ENCODE measurements at places on chromosomes 5 and 9.

GRCh38 chr9:20664501-20664900 is 19.6 kb upstream of the FOCAD start:
- DNase-seq = no peak

DNA sequence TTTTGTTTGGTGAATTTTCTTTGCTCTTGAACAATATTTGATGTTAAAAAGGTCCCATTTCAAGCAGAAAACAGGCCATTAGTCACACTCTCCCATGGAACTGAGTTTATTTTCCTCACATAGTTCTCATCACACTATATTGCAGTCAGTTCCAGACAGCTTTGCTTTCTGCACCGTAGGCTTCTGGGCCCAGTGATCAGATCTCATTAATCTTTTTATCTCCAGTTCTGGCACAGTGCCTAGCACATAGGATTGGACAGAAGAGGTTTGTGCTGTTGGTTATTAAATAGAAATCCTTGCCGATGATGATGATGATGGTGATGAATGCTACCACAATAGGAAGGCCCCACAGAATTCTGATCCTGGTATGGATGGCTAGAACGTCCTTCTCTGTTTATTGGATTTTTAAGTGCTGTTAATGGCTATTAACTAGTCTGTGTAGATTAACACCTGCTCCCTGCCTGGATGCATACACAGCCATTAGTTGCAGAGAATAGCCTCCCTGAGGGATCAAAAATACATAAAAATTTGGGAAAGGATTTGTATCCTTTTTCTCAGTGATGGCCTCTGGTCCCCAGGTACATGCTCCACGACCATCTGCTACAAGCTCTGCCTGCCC is 52.0 kb upstream of the NTRK2 start:
- no peak for DNase-seq

GRCh38 chr5:124748687-124749594 is 2.5 kb upstream of the ZNF608 start:
- DNase-seq = no peak

GRCh38 chr9:117413346-117414219 is 1.3 kb downstream of the ASTN2 start:
- DNase-seq = no peak

DNA sequence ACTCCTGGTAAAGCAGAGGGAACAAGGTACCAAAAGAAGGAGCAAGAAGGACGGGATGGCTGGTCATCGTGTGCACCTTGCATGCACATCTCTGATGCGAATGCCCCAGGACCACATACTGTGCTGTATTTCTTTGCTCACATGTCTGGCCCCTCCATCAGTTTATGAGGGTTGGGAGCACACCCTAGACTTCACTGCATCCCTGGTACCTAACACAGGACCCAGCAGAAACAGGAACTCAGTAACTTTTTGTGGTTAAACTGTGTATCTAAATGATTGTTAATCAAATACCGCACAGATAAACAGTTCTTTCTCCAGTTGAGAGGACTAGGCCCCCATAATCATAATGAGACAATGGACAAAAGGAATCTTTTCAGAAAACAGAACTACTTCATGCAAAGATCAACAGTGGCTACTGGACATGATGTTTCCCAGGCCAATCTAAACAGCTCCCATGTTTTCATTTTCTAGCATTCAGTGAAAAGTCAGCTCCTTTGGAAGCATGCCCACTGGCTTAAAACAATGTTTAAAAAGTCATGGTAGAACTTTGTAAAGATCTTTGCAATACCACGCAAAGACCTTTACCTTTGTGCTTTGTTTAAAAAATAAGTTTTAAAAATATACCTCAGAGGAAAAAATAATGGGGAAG is 55.5 kb upstream of the IFNK start:
- no peak for DNase-seq

DNA sequence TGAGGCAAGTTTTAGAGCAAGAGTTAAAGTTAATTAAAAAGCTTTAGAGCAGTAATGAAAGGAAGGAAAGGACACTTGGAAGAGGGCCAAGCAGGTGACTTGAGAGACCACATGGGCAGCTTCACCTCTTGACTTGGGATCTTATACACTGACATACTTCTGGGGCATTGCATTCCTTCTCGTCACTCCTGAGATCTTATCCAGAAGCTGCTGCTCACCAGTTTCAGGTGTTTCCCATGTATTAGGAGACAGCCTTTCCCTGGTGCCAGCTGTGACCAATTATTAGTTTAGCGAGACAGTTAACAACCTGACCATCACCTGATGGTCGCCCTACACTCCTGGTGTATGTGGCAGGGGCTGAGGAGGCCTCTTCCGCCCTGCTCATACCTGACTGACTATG is 382.1 kb downstream of the KDM4C start:
- no peak for DNase-seq

GRCh38 chr5:56840597-56840996 is 25.2 kb downstream of the MAP3K1 start:
- DNase-seq = no peak

DNA sequence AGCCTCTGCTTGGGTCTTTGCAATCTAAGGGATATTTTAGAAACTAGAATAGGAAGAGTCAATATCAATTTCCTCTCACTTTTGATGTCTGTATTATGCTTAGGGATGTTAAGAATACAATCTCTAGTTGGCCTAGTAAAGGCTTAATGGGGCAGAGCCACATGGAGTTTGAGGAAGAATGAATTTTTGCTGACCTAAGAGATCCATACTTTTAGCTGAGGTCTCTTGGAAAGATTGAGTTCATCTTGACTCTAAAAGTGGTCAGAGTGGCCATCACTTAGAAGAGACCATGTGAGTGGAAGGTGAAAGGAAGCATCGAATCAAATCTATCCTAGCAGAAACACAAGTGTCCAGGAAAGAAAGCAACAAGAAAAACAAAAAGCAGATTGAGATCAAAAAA is 92.2 kb upstream of the SLC28A3 start:
- no peak for DNase-seq

DNA sequence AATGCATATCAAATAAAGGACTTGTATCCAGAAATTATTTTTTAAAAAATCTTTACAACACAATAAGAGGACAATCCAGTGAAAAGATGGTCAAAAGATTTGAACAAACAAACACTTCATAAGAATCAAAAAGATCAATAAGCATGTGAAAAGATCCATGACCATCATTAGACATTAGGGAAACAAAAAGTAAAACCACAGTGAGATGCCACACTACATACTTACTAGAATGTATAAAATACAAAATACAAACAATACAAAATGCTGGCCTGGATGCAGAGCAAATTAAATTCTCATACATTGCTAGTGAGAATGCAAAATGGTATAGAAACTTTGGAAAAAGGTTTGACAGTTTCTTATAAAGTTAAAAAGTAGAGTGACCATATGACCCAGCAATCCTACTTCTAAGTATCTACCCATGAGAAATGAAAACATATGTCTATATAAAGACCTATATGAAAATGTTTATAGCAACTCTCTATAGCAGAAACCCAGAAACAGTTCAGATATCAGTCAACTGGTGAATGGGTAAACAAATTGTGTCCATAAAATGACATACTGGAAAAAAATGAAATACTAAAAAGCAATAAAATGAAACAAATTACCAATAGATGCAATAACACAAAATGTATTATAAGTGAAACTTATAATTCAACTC is 426.1 kb downstream of the RAB3C start:
- DNase-seq = no peak

DNA sequence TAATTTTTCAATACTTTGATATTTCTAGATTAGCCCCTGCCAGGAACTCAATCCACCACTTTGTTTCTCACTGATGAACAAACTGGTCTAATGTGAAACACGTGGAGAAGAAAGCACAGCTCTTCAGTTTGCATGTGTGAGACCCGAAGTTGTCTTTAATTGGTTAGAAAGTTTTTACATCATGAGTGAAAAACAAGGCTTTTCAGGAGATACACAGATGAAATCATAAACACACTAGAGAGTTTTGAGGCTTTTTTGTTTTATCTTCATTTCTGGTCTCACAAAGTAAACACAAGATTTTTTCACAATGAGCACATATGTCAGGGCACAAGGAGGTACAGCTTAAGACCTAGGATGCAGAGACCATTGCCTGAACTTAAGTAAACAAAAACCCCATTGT is 84.5 kb upstream of the MOCS2 start:
- no peak for DNase-seq

DNA sequence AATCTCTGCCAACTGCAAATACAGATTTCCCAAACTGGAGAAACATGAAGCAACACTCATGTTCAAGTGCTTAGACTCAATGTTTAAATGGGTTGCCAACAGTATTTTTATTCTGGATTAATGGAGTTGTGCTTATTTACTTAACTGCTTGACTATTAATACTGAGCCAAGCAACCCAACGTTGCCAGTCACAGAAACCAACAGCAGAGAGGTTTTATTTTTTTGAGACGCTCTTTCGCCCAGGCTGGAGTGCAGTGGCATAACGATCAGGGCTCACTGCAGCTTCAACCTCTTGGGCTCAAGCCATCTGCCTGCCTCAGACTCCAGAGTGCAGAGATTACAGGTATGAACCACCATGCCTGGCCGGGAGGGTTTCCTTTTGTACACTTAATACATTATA is 8.5 kb upstream of the TMEM268 start:
- no peak for DNase-seq

DNA sequence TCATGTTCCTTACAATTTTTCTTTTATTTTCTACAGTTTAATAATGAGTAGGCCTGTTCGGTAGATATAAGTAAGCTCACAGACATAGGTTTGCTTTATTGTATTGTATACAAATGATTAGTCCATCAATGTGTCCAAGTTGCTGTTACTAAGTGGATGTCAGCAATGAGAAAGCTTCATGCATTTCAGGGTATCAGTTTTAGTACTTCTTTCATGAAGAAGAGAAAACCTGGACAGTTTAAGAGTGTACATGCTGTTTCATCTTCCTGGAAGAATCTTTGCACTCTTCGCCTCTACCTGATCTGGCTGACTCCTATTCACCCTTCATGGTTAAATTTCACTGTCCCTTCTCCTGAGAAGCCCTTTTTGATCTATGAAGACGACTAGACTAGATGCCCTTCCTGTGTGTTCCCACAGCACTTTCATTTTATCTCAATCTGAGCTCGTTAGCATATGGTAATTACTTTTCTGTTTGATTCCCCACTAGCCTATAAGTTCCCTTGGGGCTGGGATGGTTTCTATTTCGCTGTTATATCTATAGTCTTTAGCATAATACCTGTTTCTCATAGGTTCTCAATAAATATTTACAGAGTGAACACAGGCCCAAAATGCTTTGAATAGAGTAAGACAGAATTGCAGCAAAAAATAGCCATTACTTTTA is 70.7 kb downstream of the CETN3 start:
- DNase-seq = no peak

- DNase-seq = no peak
Measured at GRCh38 chr9:134316449-134317160, 9.7 kb upstream of the RXRA start.

DNA sequence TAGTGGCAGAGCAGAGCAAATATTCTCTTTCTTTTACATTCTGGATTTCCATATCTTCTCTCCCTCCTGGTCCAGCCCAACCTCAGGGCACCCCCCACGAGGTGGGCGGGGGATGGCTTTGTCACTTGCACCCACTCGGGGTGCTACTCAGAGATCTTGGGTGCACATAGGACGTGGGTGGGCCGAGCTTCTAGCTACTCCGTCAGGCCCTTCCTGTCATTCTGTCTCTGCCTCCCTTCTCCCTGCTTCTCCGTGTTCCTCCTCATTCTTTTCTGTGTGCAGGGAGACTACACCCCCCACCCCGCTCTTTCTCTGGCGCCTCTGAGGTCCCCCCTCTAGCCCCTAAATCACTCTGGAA is 19.5 kb downstream of the PCDHGC5 start:
- DNase-seq = no peak

DNA sequence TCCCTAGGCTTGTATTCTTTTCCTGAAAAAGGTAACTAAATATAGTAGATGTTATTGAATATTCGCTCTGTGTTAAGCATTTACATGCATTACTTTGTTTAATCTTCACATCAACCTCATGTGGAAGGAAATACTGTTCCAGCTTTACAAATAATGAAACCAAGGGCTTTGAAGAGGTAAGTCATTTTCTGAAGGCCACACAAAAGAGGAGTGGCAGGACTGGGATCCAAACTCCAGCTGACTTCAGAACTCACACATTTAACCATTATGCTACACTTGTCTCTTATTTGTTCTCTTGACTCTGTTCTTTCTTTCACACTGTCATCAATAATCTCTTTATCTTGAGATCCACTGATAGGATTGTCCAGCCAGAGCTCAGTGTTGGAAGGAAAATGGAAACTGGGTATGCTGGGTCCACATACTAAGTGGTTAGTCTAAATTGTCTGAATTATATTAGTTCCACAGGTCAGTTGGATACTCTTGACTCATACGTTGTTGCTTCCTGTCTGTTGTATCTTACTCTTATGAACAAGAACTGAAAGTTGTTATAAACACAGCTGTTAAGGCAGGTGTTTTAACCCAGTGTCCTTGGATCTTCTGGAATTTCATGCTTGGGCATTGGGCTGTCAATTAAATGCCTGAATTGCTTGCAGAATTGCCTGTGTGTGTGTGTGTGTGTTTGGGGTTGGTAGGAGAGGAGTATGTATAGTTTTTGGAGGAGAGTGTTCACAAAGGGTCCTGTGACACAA is 65.6 kb downstream of the TLE4 start:
- DNase-seq = no peak

- no peak for DNase-seq
Measured at GRCh38 chr5:139886213-139886612, 90.6 kb downstream of the PSD2 start.

DNA sequence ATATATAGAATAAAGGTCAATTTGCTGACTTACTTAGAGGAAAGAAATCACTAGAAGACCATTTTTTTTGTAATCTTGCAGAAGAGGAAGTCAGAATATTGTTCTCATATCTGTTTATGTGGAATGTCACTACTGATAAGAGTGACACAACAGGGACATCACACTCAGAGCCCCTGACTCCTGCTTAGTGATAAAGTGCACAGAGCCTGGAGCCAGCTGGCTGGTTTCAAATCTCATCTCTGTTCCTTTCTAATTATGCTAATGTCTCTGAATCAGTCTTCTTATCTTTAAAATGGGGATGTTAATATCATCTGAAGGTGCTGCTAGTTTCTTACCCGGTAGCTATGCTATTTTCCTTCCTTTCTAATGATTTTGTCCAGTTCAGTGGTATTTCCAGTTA is 58.6 kb upstream of the LIFR start:
- no peak for DNase-seq

DNA sequence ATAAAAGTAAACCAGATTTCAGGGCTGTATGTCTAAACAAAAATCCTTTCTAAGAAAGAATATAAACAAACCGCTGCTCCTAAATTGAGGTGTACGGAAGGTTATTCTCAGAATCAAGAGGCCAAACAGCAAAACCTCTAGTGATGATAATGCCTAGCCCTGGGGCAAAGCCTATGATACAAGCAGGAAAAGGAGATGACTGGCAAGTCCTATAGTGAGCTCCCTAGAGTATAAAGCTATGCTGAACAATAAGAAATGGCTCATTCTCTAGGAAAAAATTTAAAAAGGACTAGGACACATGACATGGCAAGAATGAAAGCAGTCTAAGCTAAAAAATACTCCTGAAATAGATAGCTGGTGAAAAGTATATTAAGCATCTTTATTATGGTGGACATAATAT is 187.1 kb downstream of the BNC2 start:
- no peak for DNase-seq

- no peak for DNase-seq
Measured at GRCh38 chr9:133671371-133671770, 35.2 kb downstream of the DBH start.

DNA sequence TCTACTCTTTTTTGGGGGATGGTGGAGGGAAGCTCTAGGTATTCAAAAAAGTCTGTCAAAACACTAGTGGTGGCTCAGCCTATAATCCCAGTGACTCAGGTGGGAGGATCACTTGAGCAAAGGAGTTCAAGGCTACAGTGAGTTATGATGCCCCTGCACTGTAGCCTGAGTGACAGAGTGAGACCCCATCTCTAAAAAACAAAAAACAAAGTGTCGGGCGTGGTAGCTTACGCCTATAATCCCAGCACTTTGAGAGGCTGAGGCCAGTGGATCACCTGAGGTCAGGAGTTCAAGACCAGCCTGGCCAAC is 15.8 kb upstream of the SLC35D2 start:
- DNase-seq = no peak
